ENCODE measurements at places on chromosomes 7 and 10.

DNA sequence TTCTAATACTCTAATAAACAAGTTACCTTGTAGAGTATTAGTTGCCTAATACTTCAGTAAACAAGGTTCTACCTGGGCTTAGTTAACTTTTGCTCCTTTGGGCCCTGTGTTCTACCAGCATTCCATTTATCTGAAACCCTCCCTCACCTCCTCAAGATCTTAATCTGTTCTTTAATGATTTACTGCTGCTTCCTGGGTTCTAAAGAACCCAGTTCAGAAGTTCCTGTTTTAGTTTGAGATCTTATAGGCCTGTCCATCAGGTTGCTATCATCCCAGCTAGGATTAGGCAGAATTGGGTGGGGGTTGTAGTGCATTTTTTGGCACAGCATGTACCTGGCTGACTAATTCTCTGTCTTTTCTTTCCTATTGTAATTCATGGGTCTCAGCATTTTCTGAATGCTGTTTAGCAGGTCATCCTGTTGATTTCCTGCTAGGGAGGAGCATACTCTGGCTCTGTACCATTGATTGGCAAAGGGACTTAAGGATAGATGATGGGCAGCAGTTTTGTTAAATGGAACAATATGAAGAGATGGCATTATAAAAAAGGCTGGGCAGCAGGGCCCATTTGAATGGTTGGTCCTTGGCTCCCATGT lies 53.7 kb upstream of the TMEM248 start:
- no peak for DNase-seq

GRCh38 chr7:30472784-30473775 lies 5.5 kb downstream of the NOD1 start:
- DNase-seq, result no peak

DNA sequence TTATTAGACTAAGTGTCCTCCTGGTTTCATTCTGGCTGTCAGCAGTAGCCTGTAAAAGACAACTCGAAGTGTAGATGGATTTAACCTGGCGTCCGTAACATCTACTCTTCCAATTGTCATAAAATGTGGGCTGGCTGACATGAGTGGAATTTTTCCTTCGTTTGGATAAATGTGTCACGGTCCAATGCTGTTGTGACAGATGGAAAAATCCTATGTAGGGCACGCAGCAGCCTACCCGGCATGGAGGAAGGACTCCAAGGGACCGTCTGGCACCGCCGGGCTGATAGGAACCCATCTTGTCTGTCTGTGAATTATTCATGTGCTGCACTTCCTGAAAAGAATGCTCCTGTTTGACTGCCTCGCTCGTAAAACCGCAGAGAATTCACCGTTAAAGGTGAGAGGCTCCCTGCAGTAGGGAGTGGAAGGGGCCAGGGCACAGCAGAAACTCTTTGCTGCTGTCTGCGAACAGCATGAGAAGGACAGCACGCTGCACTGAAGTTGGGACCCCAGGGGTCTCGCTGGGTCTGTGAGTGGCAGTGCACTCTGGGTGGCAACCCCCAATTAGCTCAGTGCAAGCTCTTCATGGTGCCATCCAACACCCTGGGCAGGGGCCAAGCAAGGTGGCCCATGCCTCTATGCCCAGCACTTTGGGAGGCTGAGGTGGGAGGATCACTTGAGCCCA lies 1.6 kb upstream of the ORAI2 start:
- no peak for DNase-seq

DNA sequence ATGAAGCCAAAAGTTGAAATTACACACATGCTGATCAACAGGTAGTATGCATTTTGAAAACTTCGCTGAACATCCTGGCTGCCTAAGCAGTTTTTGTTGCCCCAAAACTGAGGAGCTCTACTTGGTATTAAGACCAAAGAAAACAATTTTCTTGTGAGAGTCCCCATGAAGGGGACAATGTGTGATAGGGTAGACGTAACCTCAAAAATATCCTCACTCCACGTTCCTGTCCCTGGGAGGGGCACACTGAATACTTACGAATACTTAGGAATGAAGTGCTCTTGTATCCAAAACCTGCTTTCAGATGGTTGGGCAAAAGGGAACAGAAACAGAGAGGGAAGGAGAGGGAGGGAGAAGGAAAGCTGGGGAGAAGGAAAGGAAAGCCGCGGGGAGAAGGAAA lies 24.7 kb downstream of the CCDC6 start:
- DNase-seq, result no peak

DNA sequence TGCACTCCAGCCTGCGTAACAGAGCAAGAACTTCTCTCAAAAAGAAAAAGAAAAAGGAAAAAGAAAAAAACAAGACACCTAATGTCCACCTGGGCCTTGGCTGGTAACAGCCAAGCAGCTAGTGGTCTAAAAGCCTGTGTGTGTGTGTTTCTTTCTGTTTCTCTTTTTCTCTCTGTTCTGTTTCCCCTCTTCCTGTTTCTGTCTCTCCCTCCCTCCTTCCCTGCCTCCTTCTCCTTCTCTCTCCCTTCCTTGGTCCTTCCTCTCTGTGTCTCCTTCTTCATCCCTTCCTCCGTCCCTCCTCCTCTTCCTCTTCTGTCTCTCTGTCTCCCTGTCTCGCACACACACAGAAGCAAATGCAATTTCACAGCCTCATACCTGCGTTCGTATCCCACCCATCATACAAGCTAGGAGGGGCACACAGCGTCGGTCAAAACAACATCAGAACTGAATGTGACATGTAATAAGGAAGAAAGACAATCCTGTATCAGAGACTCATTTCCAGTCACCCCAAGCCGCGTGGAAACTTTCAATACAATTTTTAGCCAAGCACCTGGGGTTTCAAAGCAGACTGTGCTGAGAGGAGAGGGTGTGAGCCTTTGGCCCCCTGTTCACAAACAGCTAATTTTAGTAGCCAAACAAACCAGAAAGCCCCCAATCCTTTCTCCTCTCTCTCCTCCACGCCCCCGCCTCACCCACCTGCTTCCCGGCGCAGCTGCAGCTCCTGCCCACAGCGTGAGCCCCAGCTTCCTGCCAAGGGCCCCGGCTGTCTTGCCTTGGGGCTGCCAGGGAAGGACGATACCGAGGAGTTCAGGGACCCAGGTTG lies 50.2 kb upstream of the GNA12 start:
- DNase-seq, result peak; percentile 23

DNA sequence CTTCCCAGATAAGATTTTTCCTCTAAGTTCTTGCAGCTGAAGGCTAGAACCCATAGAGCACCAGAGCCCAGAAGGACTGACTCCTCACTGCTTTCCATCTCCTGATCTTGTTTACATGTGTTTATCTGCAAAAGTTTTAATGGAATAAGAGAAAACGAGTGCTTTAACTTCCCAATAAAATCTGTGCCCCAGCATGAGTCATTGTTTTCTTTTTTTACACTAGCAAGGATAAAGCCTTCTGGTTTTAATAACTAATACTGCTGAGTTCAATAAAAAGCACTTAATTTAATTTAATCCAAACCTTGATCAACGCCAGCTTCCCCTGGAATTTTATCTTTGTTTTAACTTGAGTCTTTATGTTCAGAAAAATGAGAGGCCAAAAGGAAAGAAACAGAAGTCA lies 227.6 kb downstream of the HPSE2 start:
- DNase-seq, result no peak

- DNase-seq, result no peak
These were observed 79.9 kb downstream of the GPR26 start for GRCh38 chr10:123746061-123746460.

GRCh38 chr7:147199868-147200267 lies 1083.3 kb downstream of the CNTNAP2 start:
- DNase-seq, result no peak

DNA sequence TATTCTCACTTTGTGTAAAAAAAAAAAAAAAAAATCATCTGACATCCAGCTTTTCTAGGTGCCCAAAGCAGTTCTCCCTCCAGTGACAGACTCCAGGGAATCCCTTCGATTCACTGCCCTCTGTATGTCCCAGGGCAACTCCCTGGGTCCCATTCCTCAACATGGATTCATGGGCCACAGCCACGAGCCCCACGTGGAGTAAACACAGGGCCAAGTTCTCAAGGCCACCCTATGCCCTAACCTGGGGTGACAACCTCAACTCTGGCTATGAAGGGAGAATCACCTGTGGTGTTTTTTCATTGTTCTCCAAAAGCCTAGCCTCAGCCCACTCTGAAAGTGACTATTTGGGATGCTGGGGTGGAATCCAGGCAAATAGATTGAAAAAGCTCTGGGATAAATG lies 3.4 kb downstream of the BNIP3 start:
- no peak for DNase-seq

DNA sequence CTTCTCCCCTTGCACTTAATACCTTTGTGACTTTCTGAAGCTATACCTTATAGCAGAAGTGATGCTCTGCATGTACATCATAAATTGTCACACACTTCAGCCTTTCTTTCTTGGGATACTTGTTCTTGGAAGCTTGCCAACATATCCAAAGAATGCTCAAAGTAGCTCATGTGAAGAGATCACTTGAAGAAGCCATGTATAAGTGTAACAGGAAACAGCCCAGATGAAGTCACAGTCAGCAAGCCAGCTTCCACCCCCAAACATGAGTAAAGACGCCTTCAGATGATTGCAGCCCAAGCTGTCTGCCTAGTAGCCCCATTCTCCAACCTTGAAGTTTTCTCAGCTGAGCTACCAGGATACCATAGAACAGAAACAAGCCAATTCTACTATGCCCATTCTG lies 50.9 kb downstream of the DGKB start:
- no peak for DNase-seq
